ENCODE measurements at places on chromosomes 3 and 15.

DNA sequence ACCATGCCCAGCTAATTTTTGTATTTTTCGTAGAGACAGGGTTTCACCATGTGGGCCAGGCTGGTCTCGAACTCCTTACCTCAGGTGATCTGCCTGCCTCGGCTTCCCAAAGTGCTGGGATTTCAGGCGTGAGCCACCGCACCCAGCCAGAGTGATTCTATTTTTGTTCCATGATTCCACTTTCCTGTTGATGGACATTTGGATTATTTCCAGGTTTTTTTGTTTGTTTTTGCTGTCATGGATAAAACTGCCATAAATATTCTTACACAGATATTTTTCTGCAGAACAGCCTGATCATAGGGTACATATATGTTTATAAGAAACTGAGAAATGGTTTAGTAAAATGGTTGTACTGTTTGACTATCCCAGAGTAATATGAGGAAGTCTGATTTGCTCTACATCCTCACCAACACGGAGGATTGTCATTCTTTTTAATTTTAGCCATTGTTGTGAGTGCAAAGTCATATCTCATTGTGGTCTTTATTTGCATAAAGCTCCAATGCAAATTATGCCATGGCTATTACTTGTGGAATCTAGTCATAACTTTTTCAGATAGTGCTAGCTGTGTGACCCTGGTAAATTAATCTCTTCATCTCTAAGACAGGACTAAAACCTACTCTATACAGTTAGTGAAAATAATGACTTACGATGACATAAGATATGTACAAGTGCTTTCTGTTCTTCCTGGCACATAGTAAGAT lies 42.7 kb downstream of the MAP6D1 start:
- no peak for DNase-seq

DNA sequence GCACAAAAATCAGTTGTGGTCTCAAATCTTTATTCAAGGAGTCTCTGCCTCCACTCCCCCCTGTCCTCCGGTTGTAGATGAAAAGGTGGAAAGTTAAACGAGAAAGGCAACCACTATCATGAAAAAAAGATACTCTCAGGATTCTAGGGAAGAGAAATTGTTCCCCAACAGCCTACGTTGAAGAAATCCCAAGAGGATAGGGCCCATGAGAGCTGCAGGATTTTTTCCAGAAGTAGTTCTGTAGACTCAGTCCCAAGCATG lies 14.3 kb downstream of the ZIC1 start:
- no peak for DNase-seq

DNA sequence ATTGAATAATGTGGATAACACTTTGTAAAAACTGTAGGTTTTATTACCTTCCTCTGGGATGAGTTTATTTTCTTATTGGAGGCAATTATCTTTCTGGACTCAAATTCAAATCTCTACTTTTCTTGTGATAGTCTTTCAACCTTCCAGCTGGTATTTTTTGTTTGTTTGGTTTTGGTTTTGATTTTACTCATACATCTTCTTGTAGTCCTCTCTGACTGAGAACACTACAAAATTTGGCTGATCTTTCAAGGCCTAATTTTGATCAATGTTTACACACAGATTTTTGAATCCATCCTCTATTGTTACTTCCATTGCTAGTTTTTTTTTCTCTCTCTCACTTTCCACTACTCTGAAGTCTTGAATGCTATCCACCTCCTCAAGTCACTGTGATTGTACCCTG lies 303.8 kb upstream of the NECTIN3 start:
- no peak for DNase-seq

DNA sequence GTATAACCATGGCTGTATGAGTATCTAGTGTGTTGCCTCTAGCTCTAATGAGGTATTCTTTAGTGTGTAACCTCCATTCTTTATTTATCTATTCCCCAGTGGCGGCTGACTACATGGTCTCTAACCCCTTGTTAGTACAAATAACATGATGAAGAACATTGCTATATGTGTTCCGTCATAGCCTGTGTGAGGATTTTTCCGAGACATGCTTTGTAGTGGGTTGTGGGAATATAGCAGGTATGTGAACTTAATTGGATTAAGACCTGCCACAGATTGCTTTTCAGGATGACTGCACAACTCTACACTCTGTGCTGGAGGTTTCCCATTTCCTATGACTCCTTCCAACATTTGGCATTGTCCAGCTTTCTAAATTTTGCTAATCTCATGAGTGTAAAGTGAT lies 563.4 kb downstream of the ROBO1 start:
- no peak for DNase-seq

- DNase-seq: no peak
Observed at GRCh38 chr3:139267300-139268246, 76.2 kb upstream of the MRPS22 start.

- DNase-seq: peak; percentile 55
Observed at GRCh38 chr3:49276475-49277382, at the start of gene C3orf62. Gene C3orf62, minus strand, starts transcription at chr3:49277232. Its CDS starts 360 bp downstream, at chr3:49276872.

DNA sequence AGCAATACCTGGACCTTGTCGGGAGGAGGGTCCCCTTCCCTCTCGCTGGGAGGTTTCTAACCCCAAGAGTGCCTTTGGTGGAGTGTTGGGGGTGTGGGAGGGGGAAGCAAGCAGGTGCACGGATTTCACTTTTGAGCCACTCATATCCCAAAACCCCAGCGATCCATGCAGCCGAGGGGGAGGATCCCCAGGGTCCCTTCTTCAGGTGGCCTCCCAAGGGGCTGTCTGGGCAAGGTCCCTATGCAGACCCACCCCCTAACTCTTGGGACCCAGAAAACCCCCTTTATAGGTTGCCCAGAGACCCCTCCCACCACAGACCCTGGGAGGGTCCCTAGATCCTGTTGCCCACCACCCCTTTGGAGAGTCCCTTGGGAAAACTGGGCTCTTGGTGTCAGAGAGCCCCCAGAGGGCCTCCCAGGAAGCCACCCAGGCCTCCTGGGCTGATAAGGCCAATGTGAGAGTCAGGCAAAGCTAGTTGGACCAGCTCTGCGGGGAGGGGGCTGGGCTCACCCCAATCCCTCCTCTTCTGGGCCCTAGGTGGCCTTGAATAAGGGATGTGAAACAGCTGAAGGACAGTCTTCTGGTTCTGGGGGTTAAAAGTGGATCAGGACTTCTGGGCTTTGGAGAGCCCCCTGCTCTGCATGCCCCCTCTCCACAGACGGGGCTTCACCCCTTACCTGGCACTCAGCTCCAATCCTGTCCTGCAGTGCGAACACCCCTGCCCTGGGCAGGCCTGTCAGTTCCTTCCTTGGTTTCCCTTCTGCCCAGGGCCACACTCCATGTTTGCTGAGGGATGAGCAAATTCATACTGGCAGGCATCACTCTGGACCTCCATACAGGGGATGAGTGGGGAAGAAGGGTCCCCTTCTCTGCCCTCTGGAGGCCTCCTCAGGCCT lies 932 bp upstream of the PLCD1 start:
- DNase-seq: no peak
